ENCODE measurements at places on chromosomes 1 and 21.

DNA sequence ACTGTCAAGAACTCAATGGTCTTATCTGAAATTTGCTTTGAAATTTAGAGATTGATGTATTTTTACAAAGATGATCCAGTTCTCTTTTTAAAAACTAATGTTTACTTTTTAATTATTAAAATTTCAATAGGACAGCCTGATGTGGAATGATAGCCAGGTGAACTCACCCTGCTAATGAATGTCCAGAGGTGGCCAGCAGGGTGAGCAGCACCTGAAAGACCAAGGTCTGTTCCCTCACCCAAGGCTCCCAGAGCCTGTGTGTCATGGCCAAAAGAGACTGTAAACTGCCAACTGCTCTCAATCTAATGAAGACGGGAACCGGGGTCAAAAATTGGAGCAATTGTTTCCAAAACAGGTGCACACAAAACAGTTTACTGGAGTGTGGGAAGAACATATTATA lies 340.4 kb downstream of the DISC1 start:
- DNase-seq: no peak

GRCh38 chr1:97412166-97412565 lies 508.7 kb downstream of the DPYD start:
- no peak for DNase-seq

DNA sequence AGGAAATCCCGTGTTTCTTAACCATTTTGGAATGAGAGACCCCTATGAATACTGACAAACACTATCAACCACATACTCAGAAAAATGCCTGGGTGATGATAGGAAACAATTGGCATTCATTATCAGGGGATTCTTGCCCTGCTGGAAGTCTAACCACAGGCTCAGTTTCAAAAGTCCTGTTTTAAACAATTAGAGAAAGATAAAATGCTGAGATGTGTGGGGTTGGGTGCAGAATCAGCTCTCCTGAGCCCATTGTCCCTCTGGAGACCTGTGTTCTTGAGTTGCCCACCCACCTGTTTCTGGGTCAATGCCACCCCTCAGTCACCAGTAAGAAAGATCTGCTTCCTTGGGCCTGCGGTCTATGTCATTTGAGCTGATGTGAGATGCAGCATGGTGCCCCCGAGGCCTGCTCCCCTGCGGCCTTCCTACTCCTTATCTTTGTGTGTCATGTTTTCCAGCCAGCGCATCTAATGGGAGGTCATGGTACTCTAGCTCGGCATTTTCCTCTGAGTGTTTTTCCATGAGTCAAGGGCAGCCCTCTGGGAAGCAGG lies 130.3 kb upstream of the PLXNA2 start:
- no peak for DNase-seq

GRCh38 chr1:18913065-18913835 lies 10.9 kb upstream of the ALDH4A1 start:
- peak; percentile 85 for DNase-seq

DNA sequence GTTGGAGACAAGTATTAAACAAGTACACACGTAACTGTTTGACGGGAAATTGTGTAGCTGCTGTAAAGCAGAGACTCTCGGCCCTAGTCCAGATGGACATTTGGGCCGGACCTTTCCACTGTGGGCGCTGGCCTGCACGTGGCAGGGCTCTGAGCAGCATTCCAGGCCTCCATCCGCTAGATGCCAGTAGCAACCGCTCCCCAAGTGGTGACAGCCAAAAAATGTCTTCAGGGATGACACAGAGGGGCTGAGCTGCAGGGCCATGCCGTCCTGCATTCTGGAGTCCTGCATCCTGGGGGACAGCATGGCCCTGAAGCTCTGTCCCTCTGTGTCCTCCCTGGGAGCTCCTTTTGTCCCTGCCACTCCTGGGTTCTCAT lies 24.8 kb downstream of the A3GALT2 start:
- DNase-seq: no peak

DNA sequence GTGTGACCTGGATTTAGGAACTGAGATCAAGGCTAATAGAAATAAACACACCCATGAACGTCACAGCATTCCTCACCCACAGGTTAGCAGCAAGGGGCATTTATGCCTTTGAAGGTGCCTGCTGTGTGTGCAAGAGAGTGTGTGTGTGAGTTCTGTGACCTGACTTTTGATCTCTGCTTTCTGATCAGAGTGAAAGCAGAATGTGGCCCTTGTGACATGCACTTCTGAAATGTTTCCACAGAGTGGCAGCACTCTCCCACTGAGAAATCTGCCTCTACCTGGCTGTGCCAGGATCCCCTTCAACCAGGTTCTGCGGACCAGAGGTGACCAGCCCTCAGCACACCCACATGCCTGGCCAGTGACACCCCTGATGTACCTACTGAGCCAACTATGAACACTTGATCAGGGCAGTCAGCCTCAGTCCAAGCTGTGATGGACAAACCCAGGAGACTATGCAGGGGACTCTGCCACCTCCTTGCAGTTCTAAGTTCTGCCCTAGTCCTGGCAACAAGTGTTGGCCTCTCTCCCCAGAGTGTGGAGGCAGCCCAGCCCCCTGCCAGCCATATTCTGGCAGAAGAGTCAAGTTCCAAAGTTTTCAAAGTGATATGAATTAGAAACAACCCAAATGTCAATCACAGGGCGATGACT lies 41.0 kb downstream of the RXRG start:
- DNase-seq: peak; percentile 12

- no peak for DNase-seq
Observed at GRCh38 chr1:109275706-109276345, 7.1 kb downstream of the PSRC1 start.

GRCh38 chr1:169288011-169288414 lies 79.6 kb downstream of the NME7 start:
- no peak for DNase-seq

DNA sequence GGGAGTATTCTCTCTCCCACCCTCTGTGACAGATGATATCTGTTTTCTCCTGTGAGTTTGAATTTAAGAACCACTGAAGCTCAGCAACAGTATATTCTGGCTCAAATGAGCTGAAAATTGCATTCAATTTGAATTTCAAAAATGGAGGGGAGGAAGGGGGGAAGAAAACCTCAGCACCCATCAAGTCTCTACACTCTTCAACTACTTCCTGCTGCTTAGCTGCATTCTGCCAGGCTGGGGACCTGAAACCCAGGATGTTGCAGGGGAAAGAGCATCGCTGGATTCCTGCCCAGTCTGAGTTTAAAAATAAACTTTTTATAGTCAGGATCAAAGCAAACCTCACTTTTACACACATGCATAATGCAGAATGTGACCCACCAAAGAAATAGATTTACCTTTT lies 214.3 kb upstream of the ESRRG start:
- no peak for DNase-seq

DNA sequence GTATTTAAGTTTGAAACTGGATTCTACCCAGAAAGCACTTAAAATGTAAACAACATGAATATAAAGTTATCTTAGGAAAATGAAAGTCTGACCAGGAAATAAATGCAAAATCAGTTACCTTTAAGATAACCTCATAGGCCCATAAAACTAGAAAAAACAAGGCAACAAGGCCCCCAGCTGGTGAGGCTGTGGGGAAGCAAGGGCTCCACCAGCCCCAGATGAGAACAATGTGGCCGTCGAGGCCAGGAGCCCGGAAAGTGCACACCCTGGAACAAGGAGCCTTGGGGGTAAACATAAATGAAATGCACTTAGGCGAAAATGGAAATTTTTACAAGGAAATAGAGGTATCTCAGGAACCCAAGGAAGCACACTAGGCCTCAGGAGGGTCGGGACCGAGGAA lies 37.9 kb upstream of the BMP8B start:
- DNase-seq: no peak

All from caudate nucleus (tissue), 63 donors.